ENCODE measurements at places on chromosomes 16 and 17.

DNA sequence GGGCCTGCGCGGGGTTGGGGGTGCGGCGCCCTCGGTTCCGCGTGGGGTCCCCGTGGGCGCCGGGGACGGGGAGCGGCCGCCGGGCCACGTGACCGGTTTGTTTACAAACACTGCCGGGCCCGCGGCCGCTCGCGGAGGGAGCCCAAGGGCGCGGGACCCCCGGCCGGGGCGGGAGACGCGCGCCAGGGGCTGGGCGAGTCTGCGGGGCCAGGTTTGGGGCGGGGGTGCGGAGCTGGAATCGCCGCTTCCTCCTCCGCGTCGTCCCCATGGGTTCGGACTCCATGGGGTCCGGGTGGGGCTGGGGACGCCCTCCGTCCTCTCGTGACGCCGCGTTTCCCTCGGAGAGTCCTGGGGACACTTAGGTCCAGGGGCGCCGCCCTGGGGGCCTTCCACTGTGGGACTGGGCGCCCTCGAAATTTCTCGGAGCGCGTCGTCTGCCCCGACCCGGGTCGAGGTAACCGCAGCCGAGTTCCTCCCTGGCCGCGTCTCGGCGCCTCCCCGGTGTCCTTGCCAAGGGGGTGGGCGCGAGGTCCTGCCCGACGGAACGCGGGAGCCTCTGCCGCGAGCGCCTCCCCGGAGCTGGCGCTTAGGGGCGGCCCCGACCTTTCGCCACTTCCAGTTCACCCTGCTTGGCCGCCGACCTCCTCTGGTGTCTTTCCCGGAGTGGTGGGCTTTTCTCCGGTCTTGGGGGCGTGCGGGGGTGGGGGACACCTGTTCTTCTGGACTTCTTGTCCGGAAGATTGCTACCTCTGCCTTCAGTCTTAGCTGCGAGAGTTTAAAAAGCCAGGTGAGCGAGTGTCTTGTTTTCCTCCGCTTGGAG lies 684 bp downstream of the YPEL2 start:
- no peak for DNase-seq

GRCh38 chr16:82629441-82630027 lies 2.8 kb downstream of the CDH13 start:
- DNase-seq, result peak; percentile 64

DNA sequence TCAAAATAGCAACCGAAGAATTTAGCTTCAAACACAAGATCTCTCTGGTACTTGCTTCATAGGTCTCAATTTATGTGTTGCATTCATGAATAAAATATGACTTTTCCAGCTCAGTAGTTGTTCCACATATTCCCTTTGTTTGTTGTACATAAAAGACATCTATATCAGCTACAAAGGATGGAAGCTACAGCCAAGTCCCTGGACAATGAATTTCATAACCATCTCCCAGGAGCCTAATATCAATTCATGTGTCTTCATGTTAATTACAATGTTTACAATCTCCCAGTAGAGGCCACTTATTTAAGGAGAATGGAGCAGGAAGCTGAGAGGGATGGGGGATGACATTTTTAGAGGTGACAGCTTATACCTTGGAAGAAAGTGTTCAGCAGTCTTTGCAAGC lies 3.3 kb downstream of the CLEC3A start:
- DNase-seq, result no peak

- DNase-seq, result no peak
Observed at GRCh38 chr16:80803339-80804055, 901 bp downstream of the CDYL2 start.

GRCh38 chr16:83258366-83258928 lies 549.3 kb upstream of the HSBP1 start:
- DNase-seq, result no peak

DNA sequence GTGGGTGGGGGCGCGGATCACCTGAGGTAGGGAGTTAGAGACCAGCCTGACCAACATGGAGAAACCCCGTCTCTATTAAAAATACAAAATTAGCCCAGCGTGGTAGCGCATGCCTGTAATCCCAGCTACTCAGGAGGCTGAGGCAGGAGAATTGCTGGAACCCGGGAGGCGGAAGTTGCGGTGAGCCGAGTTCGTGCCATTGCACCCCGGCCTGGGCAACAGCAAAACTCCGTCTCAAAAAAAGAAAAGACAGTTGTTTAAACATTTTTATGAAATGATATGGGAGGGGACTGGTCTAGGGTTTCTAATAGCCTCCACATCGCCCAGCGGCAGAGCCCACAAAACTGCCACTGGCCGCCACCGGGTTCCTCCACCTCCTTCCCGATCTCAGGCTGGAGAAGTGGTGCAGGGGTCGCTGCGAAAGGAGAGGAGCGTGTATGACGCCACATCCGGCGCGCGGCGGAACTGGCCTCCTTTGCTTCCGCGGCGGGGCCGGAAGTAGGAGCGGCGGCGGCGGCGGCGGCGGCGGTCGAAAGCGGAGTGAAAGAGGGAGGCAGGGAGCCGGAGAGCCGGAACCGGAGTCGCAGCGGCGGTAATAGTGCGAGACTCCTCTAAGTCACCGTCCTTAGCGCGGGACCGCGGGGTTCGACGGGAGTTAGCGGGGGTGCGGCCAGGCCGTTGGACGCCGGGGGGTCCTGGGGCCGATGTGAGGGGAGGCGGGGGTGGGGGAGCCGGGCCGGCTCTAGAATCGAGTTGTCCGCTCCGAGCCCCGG lies at the start of gene PPP4C:
PPP4C (plus strand) TSS at position 492 of the 773 bp plus-strand sequence. CDS start 384 bp downstream, outside the sequence.
- peak; percentile 86 for DNase-seq

All from fibroblast of mammary gland (primary cell).